ENCODE measurements at places on chromosomes 12 and 14.

- peak; percentile 34 for DNase-seq
Observed at GRCh38 chr12:130953771-130954543, at the start of gene ADGRD1. TSS of gene ADGRD1 (plus strand) at chr12:130953907. CDS start at chr12:130954466, 559 bp downstream.

GRCh38 chr12:52063082-52063924 is 6.5 kb upstream of the ATG101 start:
- no peak for DNase-seq

DNA sequence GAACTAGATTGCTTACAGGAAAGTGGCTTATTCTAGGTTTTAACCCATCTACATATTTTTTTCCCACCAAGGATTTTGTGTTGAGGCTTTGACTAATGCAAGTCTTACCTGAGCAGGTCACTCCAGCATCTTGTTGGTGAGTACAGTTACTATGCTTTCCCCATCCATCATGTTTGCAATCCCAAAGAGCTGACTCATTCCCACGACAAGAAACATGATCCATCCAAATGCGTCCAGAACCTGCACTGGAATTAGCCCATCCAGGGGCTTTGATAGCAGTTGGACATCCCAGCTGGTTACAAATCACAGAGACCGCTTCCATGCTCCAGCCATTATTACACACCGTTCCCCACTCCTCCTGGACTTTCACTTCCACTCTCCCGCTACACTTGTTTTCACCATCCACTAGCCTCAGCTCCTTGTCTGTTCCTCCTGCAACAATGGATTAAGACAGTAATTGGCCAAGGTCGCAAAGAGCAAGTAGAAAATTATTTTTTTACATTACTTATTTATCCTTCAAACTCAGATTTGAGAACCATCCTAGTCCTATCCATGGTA is 2.5 kb downstream of the CD163 start:
- DNase-seq, result no peak

GRCh38 chr14:29773990-29774389 is 153.7 kb downstream of the PRKD1 start:
- DNase-seq, result no peak

GRCh38 chr14:95675486-95675885 is 10.7 kb upstream of the TCL1B start:
- no peak for DNase-seq

DNA sequence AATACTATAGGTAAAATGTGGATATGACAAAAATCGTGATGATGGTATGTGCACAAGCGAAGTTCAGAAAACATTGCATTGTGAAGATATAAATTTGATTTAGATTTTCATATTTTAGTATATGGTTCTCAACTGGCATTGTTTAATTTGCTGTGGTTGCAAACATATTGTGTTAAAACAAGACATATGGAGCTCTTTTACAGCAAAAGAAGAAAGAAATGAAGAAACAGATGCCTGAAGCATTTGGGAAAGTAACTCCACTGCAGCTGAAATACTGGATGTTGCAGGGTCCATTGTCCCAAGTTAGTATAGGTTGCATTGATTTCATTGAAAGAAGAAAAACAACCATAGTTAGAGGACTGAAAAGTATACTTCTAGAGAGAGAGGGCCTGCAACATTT is 185.8 kb upstream of the SSTR1 start:
- DNase-seq, result no peak

GRCh38 chr12:124464830-124465229 is 102.6 kb downstream of the NCOR2 start:
- DNase-seq, result no peak

DNA sequence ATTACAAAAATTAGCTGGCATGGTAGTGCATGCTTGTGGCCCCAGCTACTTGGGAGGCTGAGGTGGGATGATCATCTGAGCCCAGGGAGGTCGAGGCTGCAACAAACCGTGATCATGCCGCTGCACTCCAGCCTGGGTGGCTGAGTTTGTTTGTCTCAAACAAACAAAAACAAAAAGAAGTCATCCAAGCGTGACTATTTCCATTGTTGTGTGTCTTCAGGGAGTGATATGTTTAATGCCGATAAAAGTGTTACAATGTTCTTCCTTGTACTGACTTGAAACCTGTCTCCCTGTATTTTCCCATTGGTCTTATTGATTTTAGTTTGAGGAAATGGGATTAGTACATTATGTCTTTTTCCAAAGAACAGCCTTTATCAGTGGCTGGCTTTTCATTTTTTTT is 75.6 kb upstream of the USP44 start:
- DNase-seq, result no peak

- DNase-seq, result no peak
Observed at GRCh38 chr12:30531731-30532678, 163.7 kb downstream of the IPO8 start.

Measured in HuH-7 (cell line).